Stimulated activated CD8-positive, alpha-beta memory T cell treated with anti-CD3 and anti-CD28 coated beads, Interleukin-4, amount 100 ng/mL, for 1 hour (primary cell): ENCODE measurements at places on chromosomes 4 and X.

- no peak for DNase-seq
Observed at GRCh38 chrX:154439841-154440240, 2.9 kb downstream of the GDI1 start.

DNA sequence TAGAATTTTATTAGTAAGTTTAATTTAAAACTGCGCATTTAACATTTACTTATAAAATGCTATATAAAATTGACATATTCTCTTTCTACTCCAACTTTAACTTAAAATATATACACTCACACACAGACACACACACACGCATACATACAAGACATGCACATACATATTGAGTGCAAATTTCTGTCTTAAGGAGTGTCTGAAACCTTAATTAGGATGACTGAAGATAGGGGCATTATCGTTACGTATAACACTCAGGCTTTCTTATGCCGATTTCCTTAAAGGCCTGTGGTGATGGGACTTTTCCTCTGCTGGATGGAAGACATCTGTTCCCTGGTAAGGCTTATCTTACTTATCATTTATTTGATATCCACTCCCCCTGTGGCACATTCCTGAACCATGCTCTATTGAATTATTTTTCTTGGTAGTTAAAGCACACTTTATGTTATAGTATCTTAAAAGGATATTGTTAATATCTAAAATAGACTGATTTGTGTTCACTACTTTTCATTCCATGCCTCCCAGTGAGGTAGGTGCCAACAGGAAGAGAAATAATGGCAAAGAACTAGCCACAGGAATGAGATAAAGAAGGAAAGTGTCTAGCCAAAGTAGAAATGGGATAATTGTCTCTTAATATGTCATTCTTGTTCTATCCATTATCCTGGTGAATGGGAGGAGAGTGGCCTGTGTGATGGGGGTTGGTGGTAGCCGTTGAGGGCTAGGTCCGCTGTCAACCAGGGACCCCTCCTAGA, 92.9 kb upstream of the GPRIN3 start:
- DNase-seq = no peak

- DNase-seq = no peak
Observed at GRCh38 chr4:47830265-47831025, 7.4 kb downstream of the CORIN start.

DNA sequence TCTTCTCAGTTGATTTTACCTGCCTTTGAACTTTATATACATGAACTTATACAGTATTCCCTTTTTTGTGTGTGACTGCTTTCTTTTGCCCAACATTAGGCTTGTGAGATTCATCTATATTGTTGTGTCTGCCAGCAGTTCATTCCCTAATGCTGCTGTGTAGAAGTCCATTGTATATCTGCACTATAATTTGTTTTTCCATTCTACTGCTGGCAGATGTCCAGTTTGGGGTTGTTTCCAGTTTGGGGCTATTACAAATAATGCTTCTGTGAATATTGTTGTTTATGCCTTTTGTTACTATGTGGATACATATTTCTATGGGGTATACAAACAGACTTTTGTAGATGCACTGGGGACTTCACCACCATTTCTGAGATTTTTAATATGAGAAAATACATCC, 268.4 kb downstream of the DCTD start:
- no peak for DNase-seq

- no peak for DNase-seq
Observed at GRCh38 chr4:184100297-184100885, 117.3 kb downstream of the ENPP6 start.

GRCh38 chr4:83125738-83126141, 11.2 kb upstream of the PLAC8 start:
- DNase-seq = no peak

DNA sequence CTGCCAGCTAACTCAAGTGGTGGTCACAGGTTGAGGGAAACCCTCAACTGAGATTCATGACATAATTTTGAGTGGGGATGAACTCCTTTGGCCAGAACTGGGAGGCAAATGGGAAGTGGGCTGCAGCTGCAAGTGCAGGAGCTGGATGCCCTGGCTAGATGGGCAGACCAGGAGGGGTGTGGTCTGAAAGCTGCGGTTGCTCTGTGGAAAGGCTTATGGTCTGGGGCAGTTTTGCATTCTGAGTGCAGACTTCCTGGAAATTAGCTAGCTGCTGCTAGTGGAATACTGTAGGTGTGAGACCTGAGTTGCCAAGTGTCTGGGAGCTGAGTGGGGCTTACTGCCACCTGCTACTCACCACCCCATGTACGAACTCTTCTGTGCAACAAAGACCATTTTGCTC, 52.1 kb upstream of the NAP1L2 start:
- DNase-seq = no peak

DNA sequence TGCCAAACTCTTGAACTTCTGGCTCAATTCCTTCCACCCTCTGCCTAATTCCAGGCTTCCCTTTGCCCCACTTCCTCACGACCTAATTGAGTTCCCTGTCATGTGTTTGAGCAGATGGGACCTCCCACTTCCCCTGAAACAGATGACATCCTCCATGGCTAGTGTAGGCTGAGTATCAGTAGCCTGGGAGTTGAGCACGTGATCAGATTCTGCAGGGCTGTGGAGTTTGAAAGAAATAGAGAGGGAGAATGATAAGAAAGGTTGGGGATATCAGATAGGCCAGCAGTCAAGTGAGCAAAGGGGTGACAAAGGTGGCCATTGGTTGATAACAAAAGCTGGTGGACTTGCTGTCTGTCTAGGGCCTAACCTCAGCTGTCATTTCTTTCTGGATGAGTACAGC, 18.8 kb upstream of the NWD2 start:
- no peak for DNase-seq

GRCh38 chr4:64192731-64193412, 216.4 kb downstream of the TECRL start:
- DNase-seq = no peak

DNA sequence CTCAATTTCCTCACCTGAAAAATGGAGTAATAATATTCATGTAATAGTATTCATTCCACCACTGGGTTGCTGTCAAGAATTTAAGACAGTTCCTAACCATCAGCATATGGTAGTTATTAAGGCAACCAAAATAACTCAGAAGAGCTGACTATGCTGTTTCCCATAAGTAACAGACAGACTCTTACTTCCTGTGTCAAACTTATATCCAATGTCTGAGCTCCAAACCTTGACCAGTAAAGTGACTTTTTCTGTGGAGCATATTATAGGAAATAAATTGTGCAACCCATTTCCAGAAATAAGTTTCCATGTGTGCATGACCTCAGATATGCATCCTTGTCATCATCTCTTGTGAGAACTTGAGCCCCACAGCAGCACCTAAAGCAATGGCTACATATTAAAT, 78.8 kb downstream of the HADH start:
- DNase-seq = no peak

DNA sequence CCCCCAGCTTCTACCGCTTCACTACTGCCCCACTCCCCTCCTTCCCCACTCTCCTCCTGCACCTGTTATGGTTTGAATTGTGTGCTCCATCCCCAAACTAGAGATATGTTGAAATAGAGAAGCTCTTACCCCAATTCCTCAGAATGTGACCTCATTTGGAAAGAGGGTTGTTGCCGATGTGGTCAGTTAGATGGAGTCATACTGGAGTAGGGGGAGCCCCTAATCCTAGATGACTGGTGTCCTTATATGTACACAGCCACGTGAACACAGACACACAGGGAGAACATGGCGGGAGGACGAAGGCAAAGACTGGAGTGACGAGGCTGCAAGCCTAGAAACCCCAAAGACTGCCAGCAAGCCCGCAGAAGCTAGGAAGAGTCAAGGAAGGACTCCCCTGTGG, 84.3 kb downstream of the FHDC1 start:
- DNase-seq = no peak

DNA sequence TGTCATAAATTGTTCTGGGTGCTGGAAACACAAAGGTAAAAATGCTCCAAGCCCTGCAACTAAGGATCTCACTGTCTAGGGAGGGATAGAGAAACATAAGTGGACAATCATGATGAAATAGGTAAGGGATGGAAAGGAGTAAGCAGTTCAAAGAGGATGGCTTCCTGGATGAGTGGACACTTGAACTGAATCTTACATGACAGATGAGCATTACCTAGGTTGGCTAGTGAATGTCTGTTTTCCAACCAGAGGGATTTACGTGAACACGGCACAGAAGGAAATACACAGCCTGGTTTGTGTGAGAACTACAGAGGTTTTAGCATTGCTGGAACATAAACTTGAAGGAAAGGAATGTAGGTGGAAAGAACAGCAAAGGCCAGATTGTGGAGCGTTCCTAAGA, 150.2 kb upstream of the GALNT7 start:
- DNase-seq = no peak

DNA sequence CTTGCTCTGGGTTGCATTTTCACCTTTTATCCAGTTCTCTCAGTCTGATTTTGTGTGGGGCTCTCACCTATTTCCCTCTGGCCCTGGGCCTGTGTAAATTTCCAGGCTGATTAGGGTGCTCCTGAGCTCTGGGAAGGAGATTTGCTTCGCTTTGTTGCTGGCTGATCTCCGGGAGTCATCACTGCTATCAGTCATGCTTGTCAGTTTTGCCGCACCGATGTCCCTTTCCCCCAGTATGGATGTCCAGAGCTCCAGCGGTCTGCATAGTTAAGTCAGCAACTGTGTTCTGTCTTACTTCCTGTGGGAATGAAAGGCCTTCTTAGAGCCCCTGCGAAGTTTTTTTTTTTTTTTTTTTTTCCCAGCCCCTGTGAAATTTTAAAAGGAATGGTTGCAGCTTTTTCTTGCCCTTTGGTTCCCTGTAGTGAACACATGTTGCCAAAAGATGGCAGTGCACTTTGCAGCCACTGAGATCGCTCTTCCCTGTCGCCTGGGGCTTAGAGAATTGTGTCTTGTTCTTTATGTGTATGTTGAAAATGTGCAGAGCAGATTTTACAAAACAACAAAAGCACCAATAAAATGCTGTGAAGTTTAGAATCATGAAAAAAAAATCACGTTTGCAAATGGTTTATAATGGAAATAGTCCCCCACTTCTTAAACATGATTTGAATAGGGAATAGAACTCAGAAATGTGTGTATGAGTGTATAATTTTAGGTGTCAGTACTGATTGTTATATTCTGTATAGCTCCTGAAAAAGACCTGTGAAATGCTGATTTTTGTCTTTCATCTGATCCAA, 109.1 kb upstream of the SLC4A4 start:
- no peak for DNase-seq

DNA sequence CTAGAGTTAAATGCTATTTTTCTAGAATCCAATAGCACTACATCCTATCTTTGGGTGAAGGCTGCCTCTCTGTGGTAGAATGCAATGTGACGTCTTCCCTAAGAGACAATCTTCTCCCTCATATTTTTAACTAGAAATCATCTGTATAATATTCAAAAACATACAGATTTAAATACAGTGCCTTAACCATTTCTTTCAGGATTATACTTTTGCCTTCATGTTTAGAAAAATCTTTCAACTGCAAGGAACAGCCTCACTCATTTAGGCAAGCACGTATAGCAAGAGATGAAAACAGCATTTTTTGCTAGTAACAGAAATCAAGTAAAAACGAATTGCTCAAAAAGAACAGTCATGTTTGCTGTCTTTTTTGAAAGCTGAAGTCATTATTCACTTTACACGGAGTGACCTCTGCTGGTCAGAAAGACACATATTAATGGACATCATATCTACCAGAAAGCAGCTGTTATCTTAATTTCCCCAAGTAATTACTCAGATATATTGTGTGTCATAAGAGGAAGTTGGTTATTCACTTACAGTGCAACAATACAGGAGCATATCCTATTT, 422.3 kb downstream of the STPG2 start:
- no peak for DNase-seq

- no peak for DNase-seq
Observed at GRCh38 chr4:70372760-70373159, 10.2 kb upstream of the SMR3B start.
